ENCODE measurements at places on chromosomes 12 and 14.

GRCh38 chr12:92573104-92573503 lies 129.7 kb upstream of the PLEKHG7 start:
- no peak for DNase-seq

DNA sequence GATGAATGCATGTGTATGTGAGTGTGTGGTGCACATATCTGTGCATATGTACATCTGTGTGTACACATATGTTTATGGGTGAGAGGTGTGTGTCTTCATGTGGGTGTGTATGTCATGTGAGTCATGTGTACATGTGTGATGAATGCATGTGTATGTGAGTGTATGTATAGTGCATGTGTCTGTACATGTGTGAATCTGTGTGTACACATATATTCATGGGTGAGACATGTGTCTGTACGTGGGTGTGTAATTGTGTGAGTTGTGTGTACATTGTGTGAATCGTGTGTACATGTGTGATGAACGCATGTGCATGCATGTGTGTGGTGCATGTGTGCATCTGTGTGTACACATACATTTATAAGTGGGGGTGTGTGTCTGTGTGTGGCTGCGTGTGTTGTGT lies 146.9 kb upstream of the TMEM132C start:
- no peak for DNase-seq

DNA sequence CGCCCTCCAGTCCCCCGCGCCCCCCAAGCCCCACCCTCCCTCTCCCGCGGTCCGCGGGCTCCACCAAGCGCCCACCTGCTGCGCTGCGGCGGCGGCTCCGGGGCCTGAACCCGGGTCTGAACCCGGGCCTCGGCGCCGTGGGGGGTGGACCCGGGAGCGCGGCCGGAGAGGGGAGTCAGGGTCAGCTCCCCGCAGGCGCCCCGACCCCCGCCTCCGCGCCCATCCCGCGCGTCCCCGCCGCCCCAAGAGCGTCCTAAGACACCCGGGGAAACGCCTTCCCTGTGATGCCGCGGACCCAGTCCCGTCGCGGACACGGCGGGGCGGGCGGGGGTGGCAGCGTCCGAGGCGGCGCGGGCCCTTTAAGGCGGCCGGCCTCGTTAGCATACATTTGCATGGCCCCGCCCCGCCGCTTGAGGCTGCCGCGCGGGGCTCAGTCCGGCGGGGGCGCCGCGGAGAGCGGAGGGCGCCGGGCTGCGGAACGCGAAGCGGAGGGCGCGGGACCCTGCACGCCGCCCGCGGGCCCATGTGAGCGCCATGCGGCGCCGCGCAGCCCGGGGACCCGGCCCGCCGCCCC lies at the start of gene MMP17:
TSS of gene MMP17 (plus strand) at position 433 of the 574 bp plus-strand sequence. CDS start at position 535, 102 bp downstream.
- no peak for DNase-seq

DNA sequence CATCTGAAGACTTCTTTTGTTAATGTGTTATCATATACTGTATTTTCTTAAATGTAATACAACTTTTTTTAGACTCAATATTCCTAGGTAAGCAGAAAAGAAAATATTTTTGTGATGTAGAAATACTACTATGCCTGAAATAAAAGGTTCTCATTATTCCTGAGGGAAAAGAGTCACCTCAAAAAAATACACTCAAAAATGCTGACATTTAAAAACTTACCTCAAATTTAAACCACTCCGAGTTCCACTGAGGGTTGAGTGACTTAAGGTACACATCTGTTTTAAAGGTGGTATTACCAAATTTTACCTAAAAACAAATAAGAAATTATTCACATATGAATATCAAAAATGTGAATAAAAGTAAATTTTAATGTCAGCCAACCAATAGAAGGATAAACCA lies 9.3 kb downstream of the C2CD5 start:
- DNase-seq: no peak

Measured in renal cortical epithelial cell (primary cell).